ENCODE measurements at places on chromosomes 5 and 9. TPM values are rescaled to one million over a fixed set of nuclear protein-coding genes. Genes with fewer than 3 reads are reported as not detected.

GRCh38 chr9:87545858-87546257 is 48.2 kb downstream of the DAPK1 start:
- no peaks in the 10 kb centered on the region for H3K4me1 ChIP-seq
- H3K36me3 ChIP-seq, result no peaks in the 10 kb centered on the region
- DNase-seq, result no peak
- no peak overlapping the region for H3K27ac ChIP-seq
- H3K4me3 ChIP-seq, result no peak overlapping the region
- peaks cover 4% of the 10 kb centered on the region for H3K27me3 ChIP-seq

- H3K36me3 ChIP-seq, result no peaks in the 10 kb centered on the region
- peaks cover 5% of the 10 kb centered on the region for H3K27me3 ChIP-seq
- H3K27ac ChIP-seq, result no peak overlapping the region
- DNase-seq, result no peak
- no peaks in the 10 kb centered on the region for H3K4me1 ChIP-seq
- H3K4me3 ChIP-seq, result no peak overlapping the region
Observed at GRCh38 chr9:93697352-93698139, 121.2 kb downstream of the PHF2 start.

DNA sequence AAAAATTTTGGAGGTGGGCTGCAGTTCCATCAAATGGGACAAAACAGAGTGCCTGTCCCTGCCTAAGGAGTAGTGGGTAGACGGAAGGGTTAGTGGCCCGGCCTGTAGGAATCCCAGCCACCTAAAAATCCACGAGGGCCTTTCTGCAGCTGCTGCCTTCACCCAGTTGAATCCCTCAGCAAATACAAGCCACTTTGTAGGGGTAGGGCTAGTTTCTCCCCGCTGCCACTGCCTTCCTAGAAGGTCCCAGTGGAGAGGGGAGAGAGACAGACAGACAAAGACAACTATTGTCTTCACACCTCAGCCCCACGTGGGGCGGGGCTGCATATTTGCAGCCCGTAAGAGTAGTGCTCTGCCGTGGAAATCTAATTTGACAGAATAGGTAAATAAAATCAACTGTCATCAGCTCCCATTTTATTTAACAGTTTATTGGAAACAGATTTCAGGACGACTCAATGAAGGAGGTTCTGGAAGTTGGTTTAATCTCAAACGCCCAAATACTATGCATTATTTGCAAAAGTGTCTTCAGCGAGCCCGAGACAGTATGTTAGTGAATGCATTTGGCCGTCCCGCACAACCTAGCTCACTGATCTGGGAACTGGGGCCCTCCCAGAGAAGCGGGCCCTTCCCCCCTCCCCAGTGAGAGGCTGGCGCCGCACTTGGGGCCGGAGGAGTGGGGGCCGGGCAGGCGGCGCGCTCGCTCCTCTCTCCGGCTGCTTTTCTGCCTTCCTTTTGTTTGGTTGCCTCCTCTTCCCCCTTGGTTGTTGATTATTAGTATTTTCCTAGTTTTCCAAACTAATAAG is 67.6 kb upstream of the TBCA start:
- H3K27ac ChIP-seq, result no peak overlapping the region
- H3K4me3 ChIP-seq, result peak overlapping the region; percentile 4
- no peak for DNase-seq
- no peaks in the 10 kb centered on the region for H3K36me3 ChIP-seq
- peaks cover 41% of the 10 kb centered on the region for H3K27me3 ChIP-seq
- peaks cover 7% of the 10 kb centered on the region for H3K4me1 ChIP-seq

DNA sequence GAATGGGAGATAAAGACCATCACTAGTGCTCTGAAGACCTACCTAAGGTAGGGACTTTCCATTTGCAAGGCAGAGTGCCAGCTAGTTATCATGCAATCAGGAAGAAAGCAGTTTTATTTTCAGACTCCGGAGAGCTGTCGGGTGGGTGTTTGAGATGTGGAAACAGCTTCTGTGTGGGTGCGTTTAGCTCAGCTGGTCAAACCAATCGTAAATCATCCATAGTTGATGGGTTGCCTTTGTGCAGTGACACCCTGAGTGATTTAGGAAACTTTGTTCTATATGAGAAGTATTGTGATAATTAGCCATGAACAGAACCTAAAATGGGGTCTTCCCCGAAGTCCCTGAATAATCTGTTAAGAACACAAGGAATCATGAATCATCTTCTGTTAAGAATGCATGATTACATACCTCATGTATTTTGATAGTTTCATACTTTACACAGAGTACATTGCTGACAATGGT is 284.3 kb downstream of the ARHGAP26 start:
- H3K27me3 ChIP-seq, result no peaks in the 10 kb centered on the region
- DNase-seq, result peak; percentile 60
- peak overlapping the region; percentile 85 for H3K27ac ChIP-seq
- H3K4me1 ChIP-seq, result peaks cover 87% of the 10 kb centered on the region

DNA sequence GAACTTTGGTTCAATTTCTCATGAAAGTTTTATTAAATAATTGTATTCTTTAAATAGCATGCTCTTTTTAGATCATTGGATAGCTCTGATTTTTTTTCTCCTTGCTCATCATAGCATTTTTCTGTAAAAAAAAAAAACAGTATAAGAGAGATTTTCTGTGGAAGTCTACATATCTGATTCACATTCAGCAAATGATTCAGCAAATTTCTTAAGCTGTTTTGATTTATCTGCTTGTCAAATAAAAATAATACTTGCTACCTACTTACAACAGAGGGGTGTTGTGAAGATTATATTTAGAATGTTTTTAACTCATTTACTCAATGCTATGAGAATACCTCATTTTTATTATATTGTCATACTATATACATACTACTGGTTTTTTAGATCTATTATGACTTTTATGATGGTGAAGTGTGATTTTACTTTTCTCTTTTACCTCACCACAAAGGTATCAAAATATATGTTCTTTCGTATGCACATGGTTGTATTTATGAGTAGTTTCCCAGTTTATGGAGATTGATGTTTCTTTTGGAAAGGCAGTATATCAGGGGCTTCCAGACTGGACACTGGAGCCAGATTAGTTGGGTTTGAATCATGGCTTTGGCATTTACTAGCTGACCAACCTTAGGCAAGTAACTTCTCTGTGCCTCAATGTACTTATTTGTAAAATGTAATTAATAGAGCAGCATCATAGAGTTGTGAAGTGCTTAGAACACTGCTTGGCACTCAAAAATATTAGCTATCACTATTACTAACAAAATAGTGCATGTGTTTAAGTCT is 25.5 kb downstream of the TNPO1 start:
- H3K27ac ChIP-seq, result no peak overlapping the region
- DNase-seq, result no peak
- no peaks in the 10 kb centered on the region for H3K27me3 ChIP-seq
- no peaks in the 10 kb centered on the region for H3K36me3 ChIP-seq
- H3K4me3 ChIP-seq, result no peak overlapping the region
- peaks cover 15% of the 10 kb centered on the region for H3K4me1 ChIP-seq

The PIP5K1B gene
- 1.1 TPM for total RNA-seq

The NUTM2G gene
- total RNA-seq, result not detected

The NMUR2 gene
- not detected for total RNA-seq

The OR13C4 gene
- not detected for total RNA-seq
